Activated CD4-positive, alpha-beta T cell treated with anti-CD3 and anti-CD28 coated beads for 4 hours (primary cell): ENCODE measurements at places on chromosomes 7 and 10.

- no peak for DNase-seq
These were observed 37.4 kb downstream of the ZNRF2 start for GRCh38 chr7:30321882-30322192.

DNA sequence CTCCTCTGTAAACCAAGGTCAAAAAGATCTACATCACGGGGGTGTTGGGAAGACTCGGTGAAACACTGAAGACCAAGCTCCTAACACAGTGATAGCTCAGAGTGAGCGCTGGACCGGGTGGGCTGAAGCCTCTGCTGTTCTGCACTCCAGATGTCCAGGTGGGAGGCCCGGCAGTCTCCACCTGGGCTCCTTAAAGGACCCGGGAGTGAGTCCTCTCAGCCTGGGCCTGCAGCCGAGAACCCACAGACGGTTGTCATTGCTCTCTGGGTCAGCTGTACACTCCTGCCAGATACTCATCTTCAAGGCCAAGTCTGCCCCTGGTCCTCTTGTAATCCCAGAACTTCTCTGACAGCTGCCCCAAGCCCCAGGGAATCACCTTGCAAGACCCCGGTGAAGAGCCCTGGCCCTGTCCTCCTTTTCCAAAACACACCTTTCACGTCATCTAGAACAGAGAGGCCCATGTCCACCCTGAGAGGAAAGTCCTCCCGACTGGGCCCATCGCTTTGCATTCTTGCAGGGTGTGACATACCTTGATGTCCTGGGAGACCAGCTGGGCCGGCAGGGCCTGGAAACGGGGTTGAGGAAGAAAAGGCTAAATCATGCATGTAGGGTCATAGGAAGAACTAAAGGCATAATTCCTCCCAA lies 43.7 kb downstream of the COL17A1 start:
- DNase-seq: no peak

DNA sequence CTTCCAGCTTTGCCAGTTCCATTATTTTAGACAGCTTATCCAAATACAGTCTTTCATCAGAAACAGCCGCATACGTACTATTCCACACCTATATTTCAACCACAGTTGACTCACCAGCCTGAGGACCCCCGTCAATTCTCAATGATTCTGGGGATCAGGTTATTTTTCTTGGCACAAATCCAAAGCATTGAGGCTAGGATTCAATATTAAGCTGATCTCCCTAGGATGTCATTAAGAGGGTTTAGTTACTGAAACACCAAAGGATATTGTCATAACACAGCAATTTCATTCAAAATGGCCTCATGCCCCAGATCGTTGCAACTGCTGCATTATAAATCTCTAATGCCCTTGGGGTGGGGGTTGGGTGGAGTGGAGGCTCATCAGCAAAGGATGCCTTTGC lies 214.6 kb downstream of the PTEN start:
- no peak for DNase-seq

- DNase-seq: no peak
These were observed 36.9 kb upstream of the FAM20C start for GRCh38 chr7:155469-155900.

DNA sequence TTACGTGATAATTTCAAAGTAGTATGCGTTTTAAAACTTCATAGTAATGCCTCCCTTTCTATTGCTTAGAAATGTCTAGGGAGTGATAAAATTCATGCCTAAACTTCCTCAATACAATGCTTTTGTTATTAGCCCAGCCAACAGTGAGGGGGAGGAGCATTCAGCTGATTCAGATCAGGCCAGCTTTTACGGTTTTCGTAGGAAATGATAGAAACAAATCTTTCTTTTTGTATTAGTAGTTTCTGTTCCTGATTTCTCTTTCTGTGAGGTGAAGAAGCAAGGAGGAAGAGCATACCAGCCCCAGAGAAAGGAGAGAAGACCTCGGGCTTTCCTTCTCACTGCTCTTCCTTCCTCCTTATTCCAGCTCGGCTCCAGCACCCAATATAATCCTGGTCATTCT lies 35.2 kb upstream of the ITPRID1 start:
- no peak for DNase-seq

GRCh38 chr7:22571766-22572165 lies 71.8 kb upstream of the STEAP1B start:
- DNase-seq: no peak

DNA sequence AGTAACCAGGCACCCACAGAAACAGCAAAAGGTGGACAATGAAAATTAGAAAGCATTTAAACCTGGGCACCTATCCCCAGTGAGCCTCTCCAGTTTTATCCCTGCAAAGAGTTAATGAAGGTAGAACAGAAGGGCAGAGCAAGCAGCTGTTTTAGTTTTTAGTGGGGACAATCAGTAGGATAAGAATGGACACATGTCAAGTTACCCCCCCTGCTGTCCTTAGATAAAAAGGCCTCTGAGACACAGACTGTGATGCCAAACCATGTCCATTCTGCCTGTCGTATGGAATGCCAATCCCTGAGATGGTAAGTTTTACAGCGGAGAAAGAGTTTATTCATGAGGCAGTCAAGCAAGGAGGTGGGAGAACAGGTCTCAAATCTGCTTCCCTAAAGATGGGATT lies 162.6 kb upstream of the AGR3 start:
- DNase-seq: no peak

DNA sequence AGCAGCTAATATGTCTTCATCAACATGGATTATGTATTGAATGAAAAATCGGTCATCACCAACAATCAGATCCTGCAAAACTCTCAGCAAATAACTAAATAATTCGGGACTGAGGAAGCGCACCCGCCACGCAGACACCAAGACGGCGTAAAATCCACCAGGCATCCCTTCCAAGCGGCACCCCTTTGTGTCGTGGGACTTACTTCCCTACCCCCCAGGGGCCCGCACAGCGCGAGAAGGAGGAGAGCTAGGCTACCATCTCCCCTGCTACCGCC lies 721 bp downstream of the ARL3 start:
- DNase-seq: no peak

- no peak for DNase-seq
These were observed 62.6 kb downstream of the CUL2 start for GRCh38 chr10:35027567-35027966.

- no peak for DNase-seq
These were observed 609.6 kb downstream of the PARD3 start for GRCh38 chr10:34205452-34205851.

DNA sequence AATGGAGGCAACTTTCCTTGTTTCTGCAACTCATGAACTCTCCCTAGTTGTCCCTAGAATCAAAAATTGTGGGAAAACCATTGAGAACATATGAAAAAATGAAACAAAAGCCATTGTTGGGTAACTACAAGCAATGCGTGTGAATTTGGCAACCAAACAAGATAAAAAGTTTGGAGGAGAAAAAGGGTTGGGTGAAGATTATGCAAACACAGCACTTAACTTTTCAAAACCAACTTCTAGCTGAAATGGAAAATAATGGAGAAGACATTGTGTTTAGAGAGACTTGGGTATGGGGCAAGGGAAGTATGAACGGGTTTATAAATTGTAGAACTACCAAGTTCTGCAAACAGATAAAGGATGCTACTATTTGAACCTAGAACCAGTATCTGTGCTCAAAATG lies 89.0 kb upstream of the SVIL start:
- no peak for DNase-seq
